ENCODE measurements at places on chromosomes 7 and 10. TPM values are rescaled to one million over a fixed set of nuclear protein-coding genes. Genes with fewer than 3 reads are reported as not detected.

DNA sequence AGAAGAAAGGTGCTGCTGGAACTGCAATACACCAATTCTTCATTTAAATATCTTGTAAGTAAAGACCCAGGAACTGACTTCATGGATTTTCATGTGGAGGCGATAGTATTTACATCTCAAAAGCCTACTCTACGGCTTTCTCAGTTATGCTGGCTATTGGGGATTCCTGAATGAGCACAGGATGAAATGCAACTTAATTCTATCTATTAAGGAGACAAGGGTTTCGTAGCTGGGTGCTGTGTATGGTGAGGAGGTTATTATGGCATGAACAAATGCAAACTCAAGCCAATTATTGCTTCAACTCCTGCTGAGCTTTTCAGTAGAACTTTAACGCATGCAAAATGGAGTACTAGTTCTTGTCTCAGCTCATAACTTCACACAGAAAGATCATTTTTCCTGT lies 251.2 kb downstream of the SORCS1 start:
- peak; percentile 47 for DNase-seq

DNA sequence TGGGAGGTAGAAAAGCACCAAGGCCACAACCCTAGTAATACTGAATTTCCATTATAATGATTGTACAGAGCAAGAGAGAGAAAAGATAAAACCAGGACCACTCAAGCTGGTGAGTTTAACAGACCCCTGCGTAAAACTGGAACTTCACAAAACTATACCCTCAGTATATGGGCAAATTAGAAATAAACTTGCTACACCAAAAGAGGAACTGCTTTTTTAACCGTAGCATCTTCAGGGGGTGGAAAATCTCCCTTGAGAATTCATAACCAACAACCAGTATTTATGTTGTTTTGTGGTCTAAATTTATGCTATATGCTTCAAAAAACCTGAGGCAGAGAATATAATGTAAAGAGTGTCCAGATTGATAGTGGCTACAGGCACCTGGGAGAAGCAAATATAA lies 171.2 kb downstream of the SGMS1 start:
- no peak for DNase-seq

DNA sequence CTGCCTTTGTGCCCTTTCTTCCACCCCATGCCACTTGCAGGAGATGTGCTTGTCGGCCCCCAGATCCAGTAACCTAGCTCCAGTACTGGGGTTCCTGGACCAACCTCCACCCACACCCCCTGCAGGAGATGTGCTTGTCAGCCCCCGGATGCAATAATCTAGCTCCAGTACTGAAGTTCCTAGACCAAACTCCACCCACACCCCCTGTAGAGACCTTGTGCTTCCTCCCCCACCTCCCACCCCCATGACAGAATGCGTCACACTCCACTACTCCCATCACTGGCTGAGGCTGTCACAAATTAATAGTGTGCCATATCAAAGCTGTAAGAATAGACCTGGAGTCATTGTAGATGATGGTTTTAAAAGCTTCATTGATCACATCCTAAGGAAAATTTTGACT lies 185.0 kb downstream of the BICC1 start:
- no peak for DNase-seq

DNA sequence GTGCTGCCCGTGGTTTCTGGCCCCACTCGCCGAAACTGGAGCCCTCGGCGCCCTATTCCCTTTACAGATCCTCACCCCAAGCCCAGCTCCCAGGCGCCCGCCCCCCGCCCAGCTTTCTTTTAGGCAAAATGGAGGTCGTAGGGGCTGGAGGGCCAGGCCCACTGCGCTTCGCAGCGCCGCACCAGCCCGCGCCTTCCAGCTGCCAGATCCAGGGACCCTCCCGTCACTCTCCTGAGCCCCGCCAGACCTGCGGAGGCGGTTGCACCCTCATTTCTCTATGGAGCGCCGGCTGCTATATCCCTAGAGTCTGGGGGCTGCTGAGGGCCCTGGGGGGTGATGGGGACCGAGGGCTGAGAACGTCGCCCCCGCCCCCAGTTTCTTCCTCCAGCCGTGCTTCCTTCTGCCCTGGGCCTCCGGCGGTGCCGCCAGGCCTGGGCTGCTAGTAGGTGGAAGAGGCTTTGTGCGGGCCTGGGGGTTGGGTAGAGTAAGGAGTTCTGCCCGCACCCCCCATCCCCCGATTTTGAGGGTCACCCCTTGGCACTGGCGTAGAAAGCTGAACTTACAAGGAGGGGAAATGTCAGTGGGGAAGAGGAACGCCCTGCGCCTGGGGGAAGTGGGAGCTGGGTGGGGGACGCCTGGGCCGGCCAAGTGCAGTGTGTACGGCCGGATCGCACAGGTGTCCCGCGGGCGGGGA lies 1.0 kb downstream of the GNB2 start:
- peak; percentile 67 for DNase-seq

DNA sequence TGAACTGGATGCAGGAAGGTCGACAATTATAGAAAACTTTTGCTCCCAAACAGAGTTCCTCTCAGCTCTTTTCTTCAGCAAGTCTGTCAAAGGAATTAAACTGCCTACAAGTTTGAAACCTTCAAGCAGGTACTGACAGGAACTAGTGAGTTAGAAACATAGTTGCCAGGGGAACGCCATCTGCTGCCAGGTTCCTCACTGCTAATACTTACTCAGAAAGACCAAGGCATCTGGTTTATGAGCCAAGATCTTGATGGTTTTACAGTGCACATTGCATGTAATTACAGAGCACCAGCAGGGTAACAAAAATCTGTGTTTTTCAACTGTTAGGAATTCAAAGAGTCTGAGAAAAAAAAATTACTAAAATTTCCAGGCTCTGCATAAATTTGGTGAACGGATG lies 300.0 kb upstream of the NRG3 start:
- DNase-seq, result no peak

- no peak for DNase-seq
These were observed 91.2 kb downstream of the KAT6B start for GRCh38 chr10:74917481-74918077.

DNA sequence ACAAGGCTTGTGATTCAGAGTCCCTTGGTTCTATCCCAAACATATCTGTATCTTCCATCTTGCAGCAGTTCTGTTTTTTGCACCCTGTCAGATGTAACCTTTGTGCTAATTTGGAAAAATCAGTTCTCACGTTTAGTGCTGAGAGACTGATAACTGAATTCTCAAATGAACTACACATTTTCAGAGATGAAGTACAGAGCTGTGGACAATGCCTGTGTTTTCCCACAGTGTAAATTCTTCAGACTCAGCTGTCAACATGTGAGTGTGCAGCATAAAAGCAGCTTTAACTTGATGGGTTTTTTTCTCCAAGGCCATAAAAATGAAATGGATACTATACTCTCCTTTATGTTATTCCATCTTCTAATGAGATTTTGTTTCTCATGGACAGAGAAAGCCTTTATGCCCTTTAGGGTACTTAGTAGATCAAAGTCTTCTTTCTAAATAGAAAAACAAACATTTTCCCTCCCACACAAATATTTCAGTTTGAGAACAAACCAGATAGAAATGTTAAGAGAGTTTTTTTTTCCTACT lies 150.9 kb downstream of the SEMA3A start:
- DNase-seq, result no peak

DNA sequence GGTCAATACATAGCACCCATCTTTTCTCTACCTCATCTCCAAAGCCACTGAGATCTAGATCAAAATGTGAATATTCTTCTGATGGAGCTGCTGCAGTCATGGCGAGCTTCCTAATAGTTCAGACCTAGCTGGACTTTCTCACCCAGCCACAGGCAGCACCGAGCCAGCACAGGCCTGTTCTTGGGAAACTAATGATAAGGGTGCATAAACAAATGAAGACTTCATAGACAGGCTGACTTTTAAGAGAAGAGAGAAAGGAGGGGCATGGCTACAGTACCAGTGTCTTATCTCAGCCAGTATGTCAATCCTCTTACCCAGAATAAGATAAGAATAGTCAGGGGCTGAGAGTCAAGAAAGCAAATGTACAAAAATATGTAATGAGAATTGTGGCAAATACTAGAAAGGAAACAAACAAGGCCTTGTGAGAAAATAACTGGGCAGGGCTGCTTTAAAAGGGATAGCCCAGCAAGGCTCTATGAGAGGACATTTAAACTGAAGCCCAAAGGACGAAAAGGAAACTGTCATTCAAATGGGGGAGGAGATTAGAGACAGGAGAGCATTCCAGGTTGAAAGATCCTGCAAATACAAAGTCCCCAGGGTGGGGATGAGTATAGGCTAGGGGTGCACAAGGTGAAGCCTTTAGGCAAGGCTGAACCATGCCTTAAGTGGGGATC lies 21.8 kb upstream of the CDK14 start:
- peak; percentile 10 for DNase-seq

- DNase-seq, result no peak
These were observed 11.9 kb upstream of the HUS1 start for GRCh38 chr7:47991270-47991669.

- DNase-seq, result no peak
These were observed 48.2 kb downstream of the APBB1IP start for GRCh38 chr10:26486304-26486703.

GRCh38 chr10:59838085-59838789 lies 68.1 kb downstream of the CCDC6 start:
- DNase-seq, result no peak

- DNase-seq, result no peak
These were observed 98.4 kb upstream of the FZD1 start for GRCh38 chr7:91165846-91166230.

- DNase-seq, result peak; percentile 52
These were observed 59.9 kb upstream of the INPP5A start for GRCh38 chr10:132477398-132478340.

ZNF37A gene
- total RNA-seq, result 14.6 TPM

CLCN1 gene
- total RNA-seq, result 0.23 TPM

NKX1-2 gene
- 37.0 TPM for total RNA-seq

UBTD1 gene
- total RNA-seq, result 29.0 TPM

Data from GM23338 (cell line).